ENCODE measurements at places on chromosomes 13 and 19.

- no peak for DNase-seq
Measured at GRCh38 chr13:78660495-78660857, 1.5 kb upstream of the OBI1 start.

DNA sequence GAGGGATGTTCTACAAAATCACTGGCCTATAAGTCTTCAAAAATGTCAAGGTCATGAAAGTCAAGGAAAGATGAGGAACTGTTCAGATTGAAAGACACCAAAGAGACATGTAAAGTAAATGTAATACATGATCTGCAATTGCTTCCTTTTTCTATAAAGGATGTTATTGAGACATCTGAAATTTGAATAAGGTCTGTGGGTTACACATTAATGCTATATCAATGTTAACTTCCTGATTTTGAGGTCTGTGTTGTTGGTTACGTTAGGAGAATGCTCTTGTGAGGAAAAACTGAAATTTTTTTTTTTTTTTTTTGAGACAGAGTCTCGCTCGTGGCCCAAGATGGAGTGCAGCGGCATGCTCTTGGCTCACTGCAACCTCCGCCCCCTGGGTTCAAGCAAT is 197.4 kb downstream of the RGCC start:
- no peak for DNase-seq

DNA sequence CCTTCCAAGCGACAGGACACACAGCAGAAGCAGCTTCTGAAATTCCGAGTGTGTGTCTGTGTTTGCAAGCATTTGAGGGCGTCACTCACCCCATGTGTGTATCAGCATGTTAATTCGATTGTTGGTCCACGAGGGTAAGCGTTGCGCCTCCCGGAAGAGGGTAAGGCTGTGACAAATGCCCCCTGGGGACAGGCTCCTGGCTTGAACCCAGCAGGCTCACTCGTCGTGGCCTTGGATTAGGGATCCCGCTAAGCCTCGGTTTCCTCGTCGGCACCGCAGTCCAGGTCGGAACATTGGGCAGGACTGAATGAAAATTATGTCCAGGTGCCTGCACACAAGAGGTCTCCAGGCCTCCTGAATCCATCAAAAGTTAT is 606 bp upstream of the STXBP2 start:
- DNase-seq = no peak

- no peak for DNase-seq
Measured at GRCh38 chr19:10505583-10506229, 2.5 kb upstream of the KEAP1 start.

DNA sequence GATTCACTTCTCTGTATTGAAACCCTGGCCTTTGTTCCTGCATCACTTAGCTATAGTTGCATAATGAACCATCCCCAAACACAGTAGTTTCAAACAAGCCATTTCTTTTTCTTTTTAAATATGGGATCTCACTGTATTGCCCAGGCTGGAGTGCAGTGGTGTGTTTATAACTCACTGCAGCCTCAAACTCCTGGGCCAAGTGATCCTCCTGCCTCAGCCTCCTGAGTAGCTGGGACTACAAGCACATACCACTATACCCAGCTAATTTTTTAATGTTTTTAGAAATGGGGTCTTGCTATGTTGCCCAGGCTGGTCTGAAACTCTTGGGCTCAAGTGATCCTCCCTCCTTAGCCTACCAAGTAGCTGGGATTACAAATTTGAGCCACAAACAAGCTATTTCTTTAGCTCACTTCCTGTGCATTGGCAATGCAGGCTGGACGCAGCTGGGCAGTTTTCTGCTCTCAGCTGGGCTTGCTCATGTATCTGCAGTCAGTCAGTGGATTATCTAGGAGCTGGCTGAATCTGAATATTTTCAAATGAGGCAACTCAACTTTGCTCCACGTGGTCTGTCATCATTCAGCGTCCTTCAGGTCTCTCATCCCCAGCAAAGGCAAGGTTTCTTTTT is 49.5 kb upstream of the SIN3B start:
- DNase-seq = no peak

DNA sequence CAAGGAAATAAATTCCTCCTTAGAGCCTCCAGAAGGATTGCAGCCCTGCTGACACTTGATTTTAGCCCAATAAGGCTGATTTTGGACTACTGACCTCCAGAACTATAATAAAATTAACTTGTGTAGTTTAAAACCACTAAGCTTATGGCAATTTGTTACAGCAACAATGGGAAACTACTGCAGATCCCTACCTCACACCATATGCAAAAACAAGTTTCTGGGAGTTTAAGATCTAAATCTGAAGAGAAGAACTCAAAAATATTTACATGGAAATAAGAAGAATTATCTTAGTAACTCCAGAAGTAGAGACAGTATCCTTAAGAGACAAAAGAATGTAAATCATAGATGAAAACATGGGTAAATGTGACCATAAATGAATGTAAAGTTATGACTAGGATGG is 5.9 kb downstream of the ZNF575 start:
- DNase-seq = no peak

All from AG04450 (cell line).